Breast epithelium (tissue), 4 donors: ENCODE measurements at places on chromosomes 3 and 15.

- no peaks in the 10 kb centered on the region for H3K4me1 ChIP-seq
- H3K27ac ChIP-seq = peak overlapping the region; percentile 58
- no peaks in the 10 kb centered on the region for H3K27me3 ChIP-seq
These were observed 1036.1 kb downstream of the MCTP2 start for GRCh38 chr15:95267481-95267880.

DNA sequence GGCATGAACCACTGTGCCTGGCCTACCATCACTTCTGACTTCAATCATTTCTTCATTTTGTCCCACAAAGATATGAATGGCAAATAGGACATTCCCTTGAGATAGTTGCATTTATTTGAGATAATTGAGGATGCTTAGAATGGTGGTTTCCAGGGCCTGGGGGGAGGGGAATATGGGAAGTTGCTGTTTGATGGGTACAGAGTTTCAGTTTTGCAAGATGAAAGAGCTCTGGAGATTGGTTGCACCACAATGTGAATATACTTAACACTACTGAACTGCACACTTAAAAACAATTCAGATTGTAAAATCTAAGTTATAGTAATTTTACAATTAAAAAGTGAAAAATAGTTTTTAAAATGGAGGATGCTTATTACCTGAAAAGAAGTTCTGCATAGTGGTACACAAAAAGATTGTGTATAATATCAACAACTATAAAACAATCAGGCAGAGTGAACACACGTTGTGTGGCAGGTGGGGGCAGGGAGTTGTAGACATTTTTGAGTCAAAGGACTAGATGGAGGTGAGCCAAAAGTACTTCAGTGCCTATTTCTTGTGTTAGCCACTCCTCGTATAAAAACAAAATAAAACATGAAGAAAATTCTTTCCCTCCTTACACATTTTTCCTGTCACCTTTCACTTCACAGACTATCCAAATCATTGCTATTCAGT is 18.5 kb upstream of the RIOX2 start:
- H3K27ac ChIP-seq = no peak overlapping the region
- H3K27me3 ChIP-seq = no peaks in the 10 kb centered on the region
- DNase-seq = no peak
- H3K4me1 ChIP-seq = no peaks in the 10 kb centered on the region

DNA sequence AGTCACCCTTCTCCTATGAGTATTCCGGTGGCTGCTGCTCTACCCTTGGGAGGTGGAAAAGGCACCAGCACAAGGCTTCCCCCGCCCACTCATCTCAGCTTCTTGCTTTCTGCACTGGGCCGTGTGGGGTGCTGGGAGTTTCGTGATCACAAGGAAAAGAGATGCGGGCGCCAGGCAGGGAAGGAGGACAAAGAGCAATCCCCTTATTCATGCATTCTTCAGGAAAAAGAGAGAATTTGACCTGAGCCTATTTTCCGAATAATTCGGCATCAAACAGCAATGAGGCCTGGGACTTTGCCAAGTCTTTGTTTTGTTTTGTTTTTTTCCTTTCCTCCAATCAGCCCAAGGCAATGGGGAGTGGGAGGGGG is 102.2 kb upstream of the LPP start:
- DNase-seq = peak; percentile 74
- peaks cover 16% of the 10 kb centered on the region for H3K4me1 ChIP-seq
- H3K27ac ChIP-seq = peak overlapping the region; percentile 98
- no peaks in the 10 kb centered on the region for H3K27me3 ChIP-seq
- H3K4me3 ChIP-seq = no peak overlapping the region
- no peaks in the 10 kb centered on the region for H3K36me3 ChIP-seq

- no peaks in the 10 kb centered on the region for H3K27me3 ChIP-seq
- no peak overlapping the region for H3K27ac ChIP-seq
- H3K36me3 ChIP-seq = no peaks in the 10 kb centered on the region
- H3K4me3 ChIP-seq = no peak overlapping the region
- H3K4me1 ChIP-seq = no peaks in the 10 kb centered on the region
These were observed 290.0 kb upstream of the THBS1 start for GRCh38 chr15:39290711-39291435.
